ENCODE measurements at places on chromosomes 2 and 18. TPM values are rescaled to one million over a fixed set of nuclear protein-coding genes. Genes with fewer than 3 reads are reported as not detected.

SLC4A3 gene
- 4.7 TPM for total RNA-seq

DNA sequence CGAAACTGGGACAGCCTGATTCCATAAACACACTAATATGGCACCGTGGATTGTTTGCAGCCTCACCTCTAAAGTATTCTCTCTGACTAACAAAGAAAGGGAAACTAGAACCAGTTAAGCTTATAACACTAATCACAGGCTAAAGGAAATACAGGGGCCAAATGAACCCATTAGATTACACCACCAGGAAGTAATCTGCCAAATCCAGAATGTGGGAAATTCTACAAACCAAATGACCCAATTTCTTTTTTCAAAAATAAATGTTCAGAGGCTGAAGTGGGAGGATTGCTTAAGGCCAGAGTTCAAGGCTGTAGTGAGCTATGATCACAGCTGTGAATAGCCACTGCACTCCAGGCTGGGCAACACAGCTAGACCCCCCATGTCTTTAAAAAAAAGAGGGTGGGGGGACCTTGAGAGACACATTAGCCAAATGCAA, 1.5 kb upstream of the MPPE1 start:
- H3K36me3 ChIP-seq = no peaks in the 10 kb centered on the region
- H3K27me3 ChIP-seq = no peaks in the 10 kb centered on the region
- H3K4me3 ChIP-seq = peak overlapping the region; percentile 92
- no peak for DNase-seq

UGT1A6 gene
- not detected for total RNA-seq

GRCh38 chr2:43136011-43136799, 90.2 kb downstream of the ZFP36L2 start:
- H3K36me3 ChIP-seq = no peaks in the 10 kb centered on the region
- H3K4me1 ChIP-seq = no peaks in the 10 kb centered on the region
- no peak overlapping the region for H3K4me3 ChIP-seq
- H3K27ac ChIP-seq = peak overlapping the region; percentile 38

CDH7 gene
- total RNA-seq = not detected

DNA sequence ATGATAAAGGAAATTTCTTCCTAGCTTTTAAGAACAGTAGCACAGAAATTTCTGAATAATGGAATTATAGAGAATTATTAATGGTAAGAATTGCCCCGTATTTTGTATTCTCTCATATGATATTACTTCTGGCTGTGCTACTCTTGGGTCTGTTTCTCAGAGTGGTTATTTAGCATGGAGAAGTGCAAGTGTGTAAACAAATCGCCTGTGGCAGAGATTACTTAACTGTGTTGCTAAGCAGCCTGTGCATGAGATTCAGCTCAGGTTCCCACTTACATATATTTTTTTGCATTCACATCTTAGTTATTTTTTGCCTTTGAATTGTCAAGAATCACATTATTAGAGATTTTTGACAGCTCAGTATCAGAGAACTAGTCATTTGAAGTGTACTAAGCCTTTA, 80.1 kb upstream of the NFATC1 start:
- H3K4me1 ChIP-seq = no peaks in the 10 kb centered on the region
- no peak overlapping the region for H3K4me3 ChIP-seq
- H3K36me3 ChIP-seq = peaks cover 7% of the 10 kb centered on the region
- no peak for DNase-seq
- H3K27me3 ChIP-seq = no peaks in the 10 kb centered on the region
- H3K27ac ChIP-seq = no peak overlapping the region

- no peaks in the 10 kb centered on the region for H3K36me3 ChIP-seq
- peaks cover 10% of the 10 kb centered on the region for H3K4me1 ChIP-seq
- no peaks in the 10 kb centered on the region for H3K27me3 ChIP-seq
- DNase-seq = no peak
- H3K27ac ChIP-seq = peak overlapping the region; percentile 89
These were observed 8.8 kb upstream of the ITGB6 start for GRCh38 chr2:160208655-160209515.

DNA sequence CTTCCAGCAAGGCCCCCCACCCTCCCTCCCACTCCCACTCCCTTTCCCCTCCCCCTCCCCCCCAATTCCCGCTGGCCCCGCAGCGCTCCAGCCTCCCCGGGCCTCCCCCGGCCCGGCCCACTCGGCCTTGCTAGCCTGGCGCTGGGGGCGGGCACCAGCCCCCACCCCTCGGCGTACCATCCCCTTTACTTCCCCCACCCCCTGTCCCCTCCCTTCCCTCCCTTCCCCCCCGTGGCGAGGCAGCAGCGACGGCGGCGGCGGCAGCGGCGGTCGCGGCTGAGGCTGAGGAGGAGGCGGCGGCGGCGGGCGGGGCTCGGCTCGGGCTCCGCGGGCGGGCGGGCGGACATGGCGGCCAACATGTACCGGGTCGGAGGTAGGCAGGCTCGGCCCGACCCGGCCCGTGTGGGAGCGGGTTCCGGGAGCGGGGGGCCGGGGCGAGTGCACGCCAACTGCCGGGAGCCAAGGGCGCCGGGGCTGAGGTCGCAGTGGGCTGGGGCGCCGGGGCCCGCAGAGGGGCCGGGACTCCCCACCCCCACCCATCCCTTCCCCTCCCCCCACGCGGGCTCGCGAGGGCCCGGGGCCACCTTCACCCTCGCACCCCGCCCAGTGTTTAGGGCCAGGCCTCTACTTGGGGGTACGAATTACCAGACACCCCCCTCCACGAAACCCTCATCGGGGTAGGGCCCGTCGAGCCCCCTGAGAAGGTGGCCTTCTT, at the start of gene MTA3:
Gene MTA3 (plus strand): TSS at position 232 of the 715 bp plus-strand sequence. CDS start 114 bp downstream, at position 346.
- peaks cover 5% of the 10 kb centered on the region for H3K4me1 ChIP-seq
- DNase-seq = peak; percentile 65
- H3K27me3 ChIP-seq = no peaks in the 10 kb centered on the region
- H3K36me3 ChIP-seq = no peaks in the 10 kb centered on the region
- H3K27ac ChIP-seq = peak within 1 kb of the TSS; percentile 97

GRCh38 chr2:27803046-27803445, 31.5 kb downstream of the MRPL33 start:
- no peaks in the 10 kb centered on the region for H3K27me3 ChIP-seq
- H3K36me3 ChIP-seq = no peaks in the 10 kb centered on the region
- H3K4me1 ChIP-seq = no peaks in the 10 kb centered on the region
- no peak overlapping the region for H3K4me3 ChIP-seq
- DNase-seq = no peak
- no peak overlapping the region for H3K27ac ChIP-seq

GRCh38 chr2:133993160-133993559, 260.7 kb upstream of the MGAT5 start:
- H3K36me3 ChIP-seq = no peaks in the 10 kb centered on the region
- DNase-seq = no peak
- no peaks in the 10 kb centered on the region for H3K4me1 ChIP-seq
- H3K27ac ChIP-seq = no peak overlapping the region
- no peak overlapping the region for H3K4me3 ChIP-seq

DNA sequence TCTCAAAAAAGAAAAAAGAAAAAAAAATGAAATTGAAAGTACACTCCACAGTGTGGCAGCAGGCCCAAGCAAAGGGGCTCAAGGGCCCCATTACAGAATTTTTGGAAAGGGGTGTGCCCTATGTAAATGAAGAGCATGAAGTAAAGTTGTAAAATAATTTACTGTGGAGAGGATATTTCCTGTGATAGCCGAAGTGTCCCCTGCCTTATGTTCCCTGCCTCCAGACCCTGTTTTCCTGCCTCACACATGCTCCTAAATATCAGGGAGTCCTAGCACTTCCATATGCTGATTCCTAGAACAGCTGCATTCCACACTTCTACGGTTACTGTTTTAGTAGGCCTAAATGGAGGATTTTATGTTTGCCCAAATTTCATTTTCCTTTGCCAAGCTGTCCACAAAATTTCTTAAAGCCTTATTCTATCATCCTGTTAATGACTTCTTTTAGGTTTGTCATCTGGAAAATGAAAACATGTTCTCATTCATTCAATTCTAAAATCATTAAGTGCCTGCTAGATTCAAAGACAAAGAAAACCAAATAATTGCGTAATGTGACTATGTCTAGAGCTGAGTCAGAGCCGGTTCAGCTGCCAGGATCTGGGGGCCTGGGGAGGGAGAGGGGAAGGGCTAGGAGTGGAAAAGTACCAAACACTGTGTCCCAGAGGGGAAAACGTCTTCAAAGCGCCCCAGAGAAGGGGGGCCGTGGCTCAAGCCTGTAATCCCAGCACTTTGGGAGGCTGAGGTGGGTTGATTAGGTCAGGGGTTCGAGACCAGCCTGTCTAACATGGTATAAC, 25.9 kb upstream of the IMPA2 start:
- DNase-seq = no peak
- peak overlapping the region; percentile 19 for H3K27ac ChIP-seq
- H3K4me1 ChIP-seq = no peaks in the 10 kb centered on the region
- H3K27me3 ChIP-seq = no peaks in the 10 kb centered on the region

DSG2 gene
- total RNA-seq = 125 TPM

PFN4 gene
- not detected for total RNA-seq

GRCh38 chr18:48835119-48835518, 115.6 kb downstream of the SMAD7 start:
- no peaks in the 10 kb centered on the region for H3K27me3 ChIP-seq
- H3K4me1 ChIP-seq = peaks cover 4% of the 10 kb centered on the region
- no peaks in the 10 kb centered on the region for H3K36me3 ChIP-seq
- H3K4me3 ChIP-seq = no peak overlapping the region
- DNase-seq = peak; percentile 0
- H3K27ac ChIP-seq = no peak overlapping the region

- H3K27ac ChIP-seq = no peak overlapping the region
- H3K4me3 ChIP-seq = no peak overlapping the region
- H3K4me1 ChIP-seq = no peaks in the 10 kb centered on the region
- H3K27me3 ChIP-seq = no peaks in the 10 kb centered on the region
- H3K36me3 ChIP-seq = no peaks in the 10 kb centered on the region
- DNase-seq = no peak
These were observed 130.2 kb downstream of the DNAH6 start for GRCh38 chr2:84646514-84646913.

- no peaks in the 10 kb centered on the region for H3K36me3 ChIP-seq
- H3K27ac ChIP-seq = no peak overlapping the region
- no peaks in the 10 kb centered on the region for H3K4me1 ChIP-seq
- no peaks in the 10 kb centered on the region for H3K27me3 ChIP-seq
- no peak overlapping the region for H3K4me3 ChIP-seq
These were observed 60.4 kb upstream of the COPS8 start for GRCh38 chr2:237025090-237025865.

DPYSL5 gene
- not detected for total RNA-seq

SH3BP4 gene
- 44.2 TPM for total RNA-seq

DNA sequence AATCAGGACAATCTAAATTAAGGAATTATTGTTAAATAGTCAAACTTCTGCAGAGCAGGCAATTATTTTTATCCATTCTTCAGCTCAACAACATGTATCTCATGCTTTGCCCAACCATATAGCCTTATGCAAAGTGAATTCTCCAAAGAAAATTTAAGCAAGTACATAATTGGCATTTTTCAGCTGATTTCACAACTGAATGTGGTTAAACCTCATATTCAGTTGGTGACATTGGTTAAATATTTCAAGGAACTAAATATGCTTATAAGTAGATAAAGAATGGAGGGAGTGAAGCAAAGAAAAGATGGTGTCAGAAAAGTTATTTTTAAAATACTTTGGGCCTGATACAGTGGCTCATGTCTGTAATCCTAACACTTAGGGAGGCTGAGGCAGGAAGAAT, 816.2 kb downstream of the NRXN1 start:
- no peak for DNase-seq
- no peaks in the 10 kb centered on the region for H3K36me3 ChIP-seq
- no peaks in the 10 kb centered on the region for H3K4me1 ChIP-seq
- no peak overlapping the region for H3K27ac ChIP-seq
- no peaks in the 10 kb centered on the region for H3K27me3 ChIP-seq

GRCh38 chr2:207692206-207693065, 19.0 kb upstream of the CCNYL1 start:
- H3K27ac ChIP-seq = no peak overlapping the region
- no peaks in the 10 kb centered on the region for H3K27me3 ChIP-seq
- no peak overlapping the region for H3K4me3 ChIP-seq
- H3K4me1 ChIP-seq = no peaks in the 10 kb centered on the region
- DNase-seq = no peak

DNA sequence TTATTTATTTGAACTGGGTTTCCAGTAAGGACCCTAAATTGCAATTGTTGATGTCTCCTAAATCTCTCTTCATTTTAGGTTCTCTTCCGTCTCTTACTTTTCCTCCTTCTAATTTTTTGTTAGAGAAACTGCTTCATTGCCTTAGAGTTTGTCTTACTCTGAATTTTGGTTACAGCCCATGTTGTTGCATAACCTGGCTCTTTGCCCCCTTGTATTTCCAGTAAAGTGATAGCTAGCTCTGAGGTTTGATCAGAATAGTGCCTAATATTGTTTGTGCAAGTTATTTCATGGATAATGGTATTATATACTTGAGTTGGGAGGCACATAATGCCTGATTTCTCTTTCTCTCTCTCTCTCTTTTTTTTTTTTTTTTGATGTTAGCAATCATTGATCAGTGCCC, 71.8 kb downstream of the MGAT5 start:
- H3K4me3 ChIP-seq = no peak overlapping the region

DNA sequence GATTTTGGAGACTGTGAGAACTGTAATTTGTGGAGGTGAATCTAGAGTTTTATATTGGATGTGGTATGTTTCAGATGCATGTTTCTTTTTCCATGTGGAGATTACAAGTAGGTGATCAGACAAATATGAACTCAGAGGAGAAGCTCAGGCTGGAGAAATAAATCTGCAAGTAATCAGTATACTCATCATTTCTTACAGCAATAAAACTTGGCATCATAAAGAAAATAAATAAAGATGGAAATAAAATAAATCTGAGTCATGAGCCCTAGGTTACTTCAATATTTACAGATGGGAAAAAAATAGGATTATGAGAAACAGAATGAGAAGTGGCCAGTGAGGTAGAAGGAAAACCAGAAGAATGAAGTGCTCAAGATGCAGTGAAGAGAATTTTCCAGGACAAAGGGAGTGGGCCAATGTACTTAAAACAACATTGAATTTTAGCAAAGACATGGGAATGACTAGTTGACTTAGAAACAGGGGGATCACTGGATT, 453.8 kb downstream of the DSC3 start:
- no peaks in the 10 kb centered on the region for H3K4me1 ChIP-seq
- H3K4me3 ChIP-seq = no peak overlapping the region
- DNase-seq = no peak
- H3K27me3 ChIP-seq = no peaks in the 10 kb centered on the region
- no peaks in the 10 kb centered on the region for H3K36me3 ChIP-seq

DNA sequence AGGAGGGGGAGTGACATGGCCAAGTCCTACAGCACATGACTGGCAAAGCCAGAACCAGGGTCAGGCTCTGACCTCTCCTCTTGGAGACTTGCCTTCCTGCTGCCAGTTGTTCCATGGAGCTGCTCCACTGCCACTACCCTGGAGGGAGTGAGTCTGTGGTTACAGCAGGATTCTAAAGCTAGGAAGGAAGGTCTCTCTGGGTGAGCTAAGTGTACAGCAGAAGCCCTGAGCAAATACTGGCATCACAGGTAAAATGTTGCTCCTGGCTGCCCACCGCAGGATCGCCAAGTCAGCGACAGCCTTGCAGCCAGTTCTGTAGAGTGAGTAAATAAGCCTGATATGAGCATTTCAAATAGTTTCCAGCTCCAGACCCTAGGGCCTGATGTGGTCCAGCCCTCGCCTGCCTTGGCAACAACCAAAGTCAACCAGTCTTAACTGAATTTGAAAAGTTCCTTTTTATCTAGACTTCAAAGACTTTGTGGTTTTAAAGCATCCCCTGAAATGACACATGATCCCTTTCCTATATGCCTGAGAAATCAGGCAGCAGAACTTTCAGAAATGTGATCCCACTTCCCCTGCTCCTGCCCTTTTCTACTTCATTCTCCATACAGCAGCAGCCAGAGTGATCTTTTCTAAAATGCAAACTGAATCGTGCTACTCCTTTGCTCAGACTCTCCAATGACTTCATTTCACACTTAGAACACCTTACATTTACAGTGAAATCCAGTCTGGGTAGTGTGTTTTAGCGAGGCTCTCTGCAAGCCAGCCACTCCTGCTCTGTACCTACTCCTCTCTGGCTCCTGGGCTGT, 114.3 kb downstream of the MGAT5 start:
- H3K4me1 ChIP-seq = peaks cover 4% of the 10 kb centered on the region
- H3K36me3 ChIP-seq = no peaks in the 10 kb centered on the region
- DNase-seq = no peak
- no peak overlapping the region for H3K27ac ChIP-seq
- H3K27me3 ChIP-seq = no peaks in the 10 kb centered on the region
- no peak overlapping the region for H3K4me3 ChIP-seq

Measured in breast epithelium (tissue), 4 donors.